Fibroblast of skin of abdomen (primary cell): ENCODE measurements at places on chromosomes 13 and 19.

DNA sequence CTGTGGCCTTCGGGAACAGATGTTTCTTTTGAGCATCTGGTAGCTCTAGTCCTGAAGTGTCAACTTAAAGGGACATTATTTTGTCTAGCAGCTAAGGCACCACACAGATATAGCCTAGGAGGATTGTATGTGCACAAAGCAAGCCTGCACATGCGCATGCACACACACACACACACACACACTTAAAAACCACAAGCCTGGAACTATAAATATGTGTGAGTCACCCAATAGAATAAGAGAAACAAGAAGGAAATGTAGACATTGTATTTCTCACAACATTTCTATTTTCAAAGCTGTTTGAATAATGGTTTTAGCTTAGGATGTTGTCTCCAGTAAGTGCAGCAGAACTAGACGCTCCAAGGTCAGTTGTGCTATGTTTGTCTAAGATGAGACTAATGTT lies 516.5 kb downstream of the SUCLA2 start:
- DNase-seq: peak; percentile 91

DNA sequence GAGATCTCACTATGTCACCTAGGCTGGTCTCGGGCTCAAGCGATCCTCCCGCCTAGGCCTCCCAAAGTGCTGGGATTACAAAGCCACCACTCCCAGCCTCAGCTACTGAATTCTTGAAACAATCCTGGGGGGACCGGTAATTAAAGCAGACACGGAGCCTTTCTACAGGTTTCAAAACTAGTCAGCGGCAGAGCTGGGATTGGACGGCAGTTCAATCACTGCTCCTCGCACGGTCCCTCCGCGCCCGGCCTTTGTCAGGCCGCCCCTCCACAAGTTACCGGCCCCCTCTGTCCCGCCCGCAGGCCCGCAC lies 229 bp downstream of the BORCS8 start:
- no peak for DNase-seq

DNA sequence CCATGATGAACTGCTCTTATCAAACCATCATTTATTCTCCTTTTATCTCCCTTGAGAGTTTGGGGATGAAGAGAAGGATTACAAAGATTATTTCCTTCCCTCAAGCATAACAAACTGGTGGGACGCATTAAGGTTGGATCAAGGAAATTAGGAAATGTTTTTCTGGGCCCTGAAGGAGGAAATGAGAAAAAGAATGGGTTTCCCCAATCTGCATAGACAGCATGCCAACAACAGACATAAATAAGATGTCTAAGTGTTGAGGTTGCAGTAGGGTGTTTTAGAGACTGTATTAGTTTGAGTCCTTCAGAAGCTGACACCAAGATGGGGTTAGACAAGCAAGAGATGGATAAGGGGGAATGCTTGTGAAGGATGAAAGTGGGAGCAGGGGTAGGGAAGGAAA lies 7.3 kb downstream of the EPSTI1 start:
- DNase-seq: no peak

DNA sequence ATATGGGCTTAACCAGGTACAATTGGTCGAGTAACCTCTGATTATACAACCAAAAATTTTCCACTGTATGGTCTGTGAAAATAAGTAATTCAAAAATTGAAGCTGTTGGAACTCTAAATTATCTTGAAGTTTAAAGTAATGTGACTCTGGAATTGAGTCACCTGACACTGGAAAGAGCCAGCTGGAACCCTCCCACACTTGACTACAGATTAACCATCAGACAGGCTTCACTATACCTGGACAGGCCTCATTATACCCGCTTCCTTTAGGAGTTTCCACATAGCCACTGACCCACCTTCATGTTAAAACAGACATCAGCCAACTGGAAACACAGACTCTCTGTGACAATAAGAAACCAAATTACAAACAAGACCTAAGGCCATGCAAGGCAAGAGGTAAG lies 1.3 kb downstream of the ZNF433 start:
- DNase-seq: no peak

DNA sequence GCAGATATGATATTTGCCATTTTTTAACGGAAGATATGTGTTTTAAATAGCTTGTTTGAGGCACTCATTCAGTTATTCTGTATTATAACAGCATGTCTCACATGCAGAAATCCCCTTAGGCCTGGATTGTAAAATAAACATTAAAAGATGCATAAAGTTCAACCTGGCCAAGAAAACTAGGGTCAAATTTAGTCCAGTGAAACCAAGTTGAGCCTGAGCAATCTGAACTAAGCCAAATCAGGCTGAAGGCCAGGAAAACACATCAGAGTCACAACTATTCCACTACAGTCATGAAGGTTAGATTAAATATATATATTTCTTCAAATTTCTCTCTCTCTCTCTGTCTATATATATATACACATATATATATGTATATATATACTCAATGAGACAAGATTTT lies 504.8 kb downstream of the SLITRK1 start:
- no peak for DNase-seq

DNA sequence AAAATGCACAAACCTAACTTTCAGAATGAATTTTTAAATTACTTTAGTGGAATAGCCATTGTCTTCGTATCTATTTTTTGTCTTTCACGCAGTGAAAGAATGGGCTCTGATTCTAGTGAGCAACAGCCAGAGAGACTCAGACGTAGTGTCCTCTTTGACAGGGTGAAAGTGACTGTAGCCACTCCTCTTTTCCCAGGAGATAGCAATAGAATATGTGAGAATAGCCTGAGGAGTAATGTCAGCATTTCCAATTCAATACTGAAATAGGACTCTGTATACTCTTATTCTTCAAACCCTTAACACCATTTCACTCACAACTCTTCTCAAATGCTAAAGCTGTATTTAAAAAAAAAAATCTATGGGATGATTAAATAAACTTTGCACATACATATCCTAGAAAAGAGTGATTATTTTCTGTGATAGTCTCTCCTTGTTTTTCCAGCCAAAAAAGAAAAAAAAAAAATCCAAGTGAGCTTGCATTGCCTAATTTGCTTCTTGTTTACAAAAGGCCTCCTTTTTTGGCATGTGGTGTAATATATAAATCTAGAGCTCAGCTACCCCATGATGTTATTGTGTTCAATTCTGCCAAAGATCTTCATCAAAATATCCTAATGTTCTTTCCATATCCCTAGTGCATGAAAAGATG lies 626.1 kb upstream of the SLITRK6 start:
- DNase-seq: no peak

- DNase-seq: peak; percentile 82
These were observed 20.3 kb downstream of the MAST3 start for GRCh38 chr19:18117692-18118378.

DNA sequence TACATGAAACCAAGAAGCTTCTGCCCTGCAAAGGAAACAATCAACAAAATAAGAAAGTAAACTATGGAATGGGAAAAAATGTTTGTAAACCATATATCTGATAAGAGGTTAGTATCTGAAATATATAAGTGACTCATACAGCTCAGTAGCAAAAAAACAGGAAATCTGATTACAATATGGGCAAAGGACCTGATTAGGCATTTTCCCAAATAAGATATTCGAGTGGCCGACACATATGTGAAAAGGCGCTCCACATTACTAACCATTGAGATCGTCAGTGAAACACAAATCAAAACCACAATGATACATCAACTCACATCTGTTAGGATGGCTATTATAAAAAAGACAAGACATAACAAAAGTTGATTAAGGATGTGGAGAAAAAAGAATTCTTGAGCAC lies 2818.6 kb upstream of the PCDH20 start:
- peak; percentile 86 for DNase-seq

DNA sequence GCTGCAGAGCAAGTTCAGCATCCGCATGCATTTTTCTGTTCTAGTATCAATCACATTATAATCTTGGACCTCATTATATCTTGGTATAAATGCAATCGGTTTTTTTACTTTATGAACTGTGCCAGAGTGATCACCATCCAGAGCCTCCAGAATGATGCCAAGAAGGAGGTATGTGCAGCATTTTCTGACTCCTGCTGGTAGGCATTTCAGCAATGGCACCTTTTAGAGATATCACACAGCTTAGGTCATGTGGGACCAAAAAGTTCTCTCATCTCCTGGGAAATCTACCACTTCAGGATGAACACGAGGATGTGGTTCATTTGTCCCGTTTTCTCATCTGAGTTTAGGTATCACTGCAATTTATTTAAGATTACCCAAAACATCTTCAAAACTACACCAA lies 220.4 kb downstream of the VWA8 start:
- no peak for DNase-seq

- DNase-seq: no peak
These were observed 32.4 kb downstream of the PHF11 start for GRCh38 chr13:49528161-49528560.

DNA sequence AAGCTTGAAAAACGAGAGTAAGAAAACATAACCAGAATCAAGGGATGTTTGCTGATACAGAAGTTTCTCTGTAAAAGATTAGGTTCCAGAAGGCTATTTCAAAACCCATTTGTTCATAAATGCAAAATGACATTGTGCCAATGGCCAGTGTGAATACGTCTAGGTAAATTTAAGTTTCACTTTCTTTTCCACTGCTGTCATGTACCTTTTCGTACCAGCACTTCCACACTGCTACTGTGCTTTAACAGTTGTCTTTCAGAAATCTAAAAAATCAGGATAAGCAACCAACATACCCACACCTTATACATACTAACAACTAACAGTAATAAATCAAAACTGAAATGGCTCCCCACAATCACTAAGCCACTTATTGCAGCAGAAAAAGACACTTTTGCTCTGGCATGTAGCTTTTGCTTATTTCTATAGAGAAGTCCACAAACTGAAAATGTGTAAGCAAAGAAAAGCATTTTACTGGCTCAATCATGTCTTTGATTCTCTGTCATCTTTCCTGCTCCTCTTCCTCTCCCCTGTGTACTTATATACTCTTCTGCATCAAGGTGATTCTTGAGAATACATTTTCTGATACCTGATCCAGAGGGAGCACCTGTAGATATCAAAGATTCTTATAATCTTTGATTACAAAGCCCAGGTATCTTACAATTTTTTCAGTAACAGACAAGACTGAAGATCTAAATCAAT lies 34.3 kb downstream of the ELF1 start:
- no peak for DNase-seq

GRCh38 chr13:98999639-98999952 lies 21.7 kb upstream of the DOCK9 start:
- DNase-seq: no peak

DNA sequence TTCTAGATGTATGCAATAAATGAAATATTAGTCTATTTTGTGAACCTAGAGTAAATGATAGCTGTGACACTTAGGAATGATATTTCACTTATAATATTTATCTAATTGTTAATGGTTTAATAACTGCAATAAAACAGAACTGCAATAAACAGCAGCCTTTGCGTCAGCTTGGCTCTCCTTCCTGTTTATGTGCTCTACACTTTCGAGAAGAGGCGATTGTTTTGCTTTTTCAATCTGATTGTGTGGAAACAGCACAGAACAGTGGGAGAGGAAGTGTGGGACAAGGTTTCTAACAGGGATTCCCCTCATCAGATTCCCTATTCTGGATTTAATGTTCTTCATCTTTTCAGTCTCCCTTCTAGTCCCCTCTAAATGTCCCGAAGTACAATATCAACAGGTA lies 17.3 kb upstream of the TRPC4 start:
- no peak for DNase-seq

DNA sequence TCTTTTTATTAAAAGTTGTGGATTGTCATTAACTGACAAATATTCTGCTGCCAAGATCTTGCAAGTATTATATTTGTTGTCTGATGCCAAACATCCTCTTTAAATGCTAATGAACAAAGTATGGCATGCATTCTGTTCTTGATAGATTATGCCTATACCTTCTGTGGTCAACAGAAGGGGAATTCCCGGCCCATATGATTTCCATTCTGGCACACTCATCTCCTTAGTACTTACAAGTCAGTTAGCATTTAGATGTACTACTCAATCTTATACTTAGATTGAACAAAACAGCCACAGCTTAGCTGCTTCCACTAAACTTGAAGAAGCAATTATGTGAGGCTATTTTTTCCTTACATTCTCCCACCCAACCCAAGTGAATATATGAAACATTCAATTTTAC lies 246.1 kb upstream of the DACH1 start:
- peak; percentile 59 for DNase-seq

DNA sequence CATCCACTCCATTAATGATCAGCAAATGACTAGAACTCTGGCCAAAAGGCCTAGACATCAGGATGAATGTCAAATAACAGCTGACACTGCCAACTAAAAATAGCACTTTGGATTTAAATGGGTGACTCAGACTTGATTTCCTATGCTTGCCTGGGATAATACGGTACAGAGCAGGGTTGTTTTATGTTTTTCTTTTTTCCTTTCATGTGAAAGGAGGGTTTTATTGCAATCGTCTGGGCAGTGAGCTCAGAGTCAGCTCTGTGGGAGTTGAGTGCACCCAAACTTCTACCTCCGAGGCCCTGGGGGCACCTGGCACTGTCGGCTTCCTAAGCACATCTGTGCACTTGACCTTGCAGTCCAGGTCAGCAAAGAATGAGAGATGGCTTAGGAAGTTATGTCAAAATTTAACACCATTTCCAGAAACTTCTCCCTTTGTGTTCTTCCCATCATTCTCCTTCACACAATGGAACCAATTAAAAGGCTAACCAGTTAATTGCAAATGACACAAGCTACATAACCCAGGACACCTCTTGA lies 134.1 kb downstream of the LACC1 start:
- peak; percentile 64 for DNase-seq

DNA sequence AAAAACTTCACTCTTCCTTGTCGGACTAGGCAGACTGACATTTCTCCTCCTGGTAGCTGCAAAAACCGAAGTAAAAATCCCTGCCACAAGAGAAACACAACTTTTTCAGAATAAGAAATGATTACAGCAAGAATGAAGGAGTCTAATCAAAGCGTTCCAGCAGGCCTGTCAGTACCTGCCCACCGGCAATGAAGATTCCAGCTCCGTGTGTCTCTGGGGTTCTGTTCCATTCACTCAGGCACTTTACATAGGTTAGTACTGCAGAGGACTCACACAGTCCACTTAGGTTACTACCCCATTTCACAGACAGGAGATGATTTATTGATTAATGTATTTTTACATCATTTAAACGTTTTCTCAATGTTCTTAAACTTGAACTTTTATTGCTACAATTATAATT lies 275.5 kb downstream of the NHLRC3 start:
- DNase-seq: no peak

GRCh38 chr13:62418872-62419271 lies 1003.2 kb upstream of the PCDH20 start:
- peak; percentile 13 for DNase-seq

GRCh38 chr19:16470911-16471811 lies 609 bp downstream of the EPS15L1 start:
- no peak for DNase-seq

- DNase-seq: no peak
These were observed 67.5 kb downstream of the ZNF98 start for GRCh38 chr19:22354665-22355064.

- peak; percentile 74 for DNase-seq
These were observed 51.5 kb downstream of the INSR start for GRCh38 chr19:7242601-7243258.

- no peak for DNase-seq
These were observed 33.5 kb downstream of the DNM2 start for GRCh38 chr19:10751109-10751953.

- no peak for DNase-seq
These were observed 1.7 kb upstream of the LYL1 start for GRCh38 chr19:13104360-13104847.

GRCh38 chr13:39318161-39318560 lies 279.9 kb downstream of the NHLRC3 start:
- no peak for DNase-seq
